ENCODE measurements at places on chromosomes 12 and 14.

DNA sequence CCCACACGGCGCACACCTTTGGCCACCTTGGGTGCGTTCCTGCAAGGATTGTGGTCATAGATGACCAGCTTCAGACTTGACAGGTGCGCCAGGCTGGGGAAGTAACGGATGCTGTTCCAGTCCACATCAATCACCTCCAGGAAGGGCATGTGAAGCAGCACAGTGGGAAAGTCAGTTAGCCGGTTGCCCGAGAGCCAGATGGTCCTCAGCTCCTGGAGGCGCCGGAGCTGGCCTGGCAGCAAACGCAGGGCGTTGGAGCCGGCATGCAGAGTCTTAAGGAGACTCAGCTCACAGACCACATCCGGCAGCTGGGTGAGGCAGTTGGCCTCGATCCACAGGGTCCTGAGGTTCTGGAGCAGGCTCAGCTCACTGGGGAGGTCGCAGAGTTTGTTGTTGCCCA lies 581 bp downstream of the LRRC10 start:
- no peak overlapping the region for H3K27ac ChIP-seq
- DNase-seq = no peak
- no peaks in the 10 kb centered on the region for H3K36me3 ChIP-seq
- H3K4me1 ChIP-seq = peaks cover 7% of the 10 kb centered on the region
- H3K27me3 ChIP-seq = peaks cover 10% of the 10 kb centered on the region

DNA sequence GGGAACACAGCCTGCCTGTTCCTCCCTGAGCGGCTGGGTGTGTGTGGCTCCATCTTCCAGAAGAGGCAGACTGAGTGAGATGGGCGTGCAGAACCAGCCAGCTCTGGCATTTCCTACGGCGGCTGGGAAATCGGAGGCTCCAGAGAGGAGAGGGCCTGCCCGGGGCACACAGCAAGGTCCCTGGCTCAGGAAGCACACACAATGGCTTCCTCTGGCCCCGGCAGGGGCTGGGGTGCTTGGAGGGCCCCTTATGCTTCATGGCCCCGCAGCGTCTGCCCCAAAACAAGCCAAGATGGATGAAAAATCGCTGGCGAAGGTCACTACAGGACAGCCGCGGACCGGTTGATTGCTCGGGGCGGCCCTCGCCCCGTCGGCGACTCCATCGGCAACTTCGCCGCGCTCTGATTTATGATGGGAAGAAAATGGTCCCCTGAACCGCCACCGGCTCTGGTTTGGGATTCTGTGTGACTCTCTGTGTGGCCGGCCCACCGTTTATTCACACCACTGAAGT lies 191.5 kb upstream of the C14orf180 start:
- H3K4me3 ChIP-seq = no peak overlapping the region
- no peaks in the 10 kb centered on the region for H3K4me1 ChIP-seq
- no peak overlapping the region for H3K27ac ChIP-seq
- peaks cover 9% of the 10 kb centered on the region for H3K36me3 ChIP-seq
- H3K27me3 ChIP-seq = peaks cover 3% of the 10 kb centered on the region

GRCh38 chr12:130832561-130833209 lies 6.4 kb downstream of the STX2 start:
- DNase-seq = peak; percentile 43
- peaks cover 48% of the 10 kb centered on the region for H3K4me1 ChIP-seq
- H3K27me3 ChIP-seq = no peaks in the 10 kb centered on the region

GRCh38 chr12:5050542-5050941 lies 6.9 kb downstream of the KCNA5 start:
- no peak overlapping the region for H3K4me3 ChIP-seq
- no peak overlapping the region for H3K27ac ChIP-seq
- no peak for DNase-seq
- H3K36me3 ChIP-seq = 0 out of 2 replicates have a peak, but pooled peaks cover under 1% of the 10 kb centered on the region
- H3K4me1 ChIP-seq = no peaks in the 10 kb centered on the region
- peaks cover 29% of the 10 kb centered on the region for H3K27me3 ChIP-seq

DNA sequence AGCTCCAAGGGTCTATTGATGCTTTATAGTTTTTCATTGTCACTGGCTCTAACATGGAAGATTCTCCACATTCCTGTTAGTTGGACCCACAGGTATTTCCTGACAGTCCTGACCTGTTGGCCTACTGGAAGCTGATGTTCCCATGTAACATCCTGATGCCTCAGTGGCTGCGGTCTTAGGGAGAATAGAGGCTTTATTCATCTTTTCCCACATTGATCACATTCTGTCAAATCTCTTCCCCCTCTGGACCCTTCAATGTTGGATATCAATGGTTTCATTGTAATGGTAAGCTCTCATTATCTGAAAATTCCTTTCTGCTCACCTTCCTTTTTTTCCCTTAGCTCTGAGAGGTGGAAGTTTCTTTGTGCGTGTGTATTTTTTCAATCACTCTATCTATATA lies 280.9 kb upstream of the TBX3 start:
- 0 out of 2 replicates have a peak, but pooled peaks cover 2% of the 10 kb centered on the region for H3K27me3 ChIP-seq
- H3K27ac ChIP-seq = no peak overlapping the region
- DNase-seq = no peak
- peaks cover 11% of the 10 kb centered on the region for H3K36me3 ChIP-seq
- no peak overlapping the region for H3K4me3 ChIP-seq

DNA sequence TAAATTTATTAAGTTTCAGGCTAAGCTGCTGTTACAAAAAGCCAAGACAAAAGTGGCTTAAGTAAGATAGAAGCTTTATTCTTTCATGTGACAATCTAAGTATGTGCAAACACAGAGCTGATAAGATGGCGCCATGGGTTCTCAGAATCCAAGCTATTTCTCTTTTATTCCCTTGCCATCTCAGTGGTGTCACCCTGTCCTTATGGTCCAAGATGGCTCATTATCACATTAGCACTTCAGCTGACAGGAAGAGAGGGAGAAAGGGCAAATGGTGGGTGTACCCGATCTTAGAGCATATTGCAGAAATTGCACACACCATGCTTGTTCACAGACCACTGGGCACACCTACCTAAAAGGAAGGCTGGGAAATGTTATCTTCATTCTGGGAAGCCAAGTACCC lies 211.7 kb downstream of the TMTC2 start:
- no peaks in the 10 kb centered on the region for H3K36me3 ChIP-seq
- H3K4me3 ChIP-seq = no peak overlapping the region
- no peaks in the 10 kb centered on the region for H3K27me3 ChIP-seq
- no peak for DNase-seq

DNA sequence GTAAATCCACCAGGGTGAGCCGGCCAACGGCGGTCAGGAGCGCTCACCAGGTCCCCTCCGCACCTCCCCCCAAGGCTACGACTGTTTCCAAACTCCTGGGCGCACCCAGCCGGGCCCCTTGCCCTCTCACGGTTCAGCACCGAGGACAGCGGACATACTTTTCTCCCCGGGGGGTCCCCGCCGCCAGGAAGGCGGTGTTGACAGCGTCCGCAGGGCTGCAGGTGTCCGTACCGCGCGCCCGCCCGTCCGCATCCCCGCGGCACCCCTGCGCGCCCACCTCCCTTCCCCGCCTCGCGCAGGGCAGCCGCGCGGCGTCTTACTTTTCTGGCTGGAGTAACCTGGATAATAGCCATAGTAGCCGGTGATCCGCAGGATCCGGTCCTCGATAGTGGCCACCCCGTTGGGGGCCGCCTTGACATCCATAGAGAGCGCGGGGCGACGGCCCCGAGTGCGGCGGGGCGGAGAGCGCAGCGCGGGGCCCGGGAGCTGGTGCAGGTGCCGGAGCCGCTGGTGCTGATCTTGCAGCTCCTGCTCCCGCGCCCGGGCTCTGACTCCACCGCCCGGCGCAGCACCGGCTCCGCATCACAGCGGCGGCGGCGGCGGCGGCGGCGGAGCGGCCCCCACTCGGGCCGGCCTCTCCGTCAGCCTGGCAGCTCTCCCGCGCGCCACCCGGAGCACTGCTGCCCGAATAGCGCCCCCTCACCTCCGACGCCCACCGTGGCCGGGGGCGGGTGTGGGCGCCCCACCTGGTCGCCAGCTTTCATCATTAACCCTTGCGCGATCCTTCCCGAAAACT lies at the start of gene SLC35F4:
Gene SLC35F4, minus strand, starts transcription at position 690 of the 796 bp plus-strand sequence.
- no peaks in the 10 kb centered on the region for H3K27me3 ChIP-seq
- no peak for DNase-seq
- H3K27ac ChIP-seq = no peak within 1 kb of the TSS
- H3K4me1 ChIP-seq = no peaks in the 10 kb centered on the region
- no peaks in the 10 kb centered on the region for H3K36me3 ChIP-seq

GRCh38 chr12:111248236-111249017 lies 120.5 kb downstream of the PHETA1 start:
- H3K4me1 ChIP-seq = no peaks in the 10 kb centered on the region
- H3K36me3 ChIP-seq = no peaks in the 10 kb centered on the region
- no peak for DNase-seq
- peaks cover 13% of the 10 kb centered on the region for H3K27me3 ChIP-seq
- H3K27ac ChIP-seq = no peak overlapping the region

DNA sequence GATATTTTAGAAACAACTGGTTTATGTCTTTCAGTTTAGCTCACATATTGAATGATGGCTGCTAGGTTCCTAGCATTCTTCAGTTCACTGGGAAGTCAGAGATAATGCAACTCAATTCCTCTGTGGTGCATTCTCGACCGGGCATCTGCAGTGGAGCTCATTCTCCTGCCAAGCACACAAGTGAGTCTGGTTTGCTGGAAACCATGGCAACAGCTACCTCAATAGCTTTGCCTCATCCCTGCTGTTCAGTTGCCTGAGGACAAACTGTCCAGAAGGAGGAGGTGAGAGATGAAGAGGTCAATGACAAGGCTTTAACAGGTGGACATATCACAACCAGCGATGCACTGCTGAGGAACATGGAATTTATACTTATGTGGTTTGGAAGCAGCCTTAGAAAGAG lies 816.9 kb downstream of the AACS start:
- H3K4me3 ChIP-seq = no peak overlapping the region
- H3K27ac ChIP-seq = no peak overlapping the region
- no peaks in the 10 kb centered on the region for H3K27me3 ChIP-seq
- DNase-seq = no peak
- H3K4me1 ChIP-seq = no peaks in the 10 kb centered on the region

- peaks cover 18% of the 10 kb centered on the region for H3K4me1 ChIP-seq
- no peak for DNase-seq
- peaks cover 10% of the 10 kb centered on the region for H3K27me3 ChIP-seq
Measured at GRCh38 chr14:93153121-93153520, 31.6 kb downstream of the MOAP1 start.

DNA sequence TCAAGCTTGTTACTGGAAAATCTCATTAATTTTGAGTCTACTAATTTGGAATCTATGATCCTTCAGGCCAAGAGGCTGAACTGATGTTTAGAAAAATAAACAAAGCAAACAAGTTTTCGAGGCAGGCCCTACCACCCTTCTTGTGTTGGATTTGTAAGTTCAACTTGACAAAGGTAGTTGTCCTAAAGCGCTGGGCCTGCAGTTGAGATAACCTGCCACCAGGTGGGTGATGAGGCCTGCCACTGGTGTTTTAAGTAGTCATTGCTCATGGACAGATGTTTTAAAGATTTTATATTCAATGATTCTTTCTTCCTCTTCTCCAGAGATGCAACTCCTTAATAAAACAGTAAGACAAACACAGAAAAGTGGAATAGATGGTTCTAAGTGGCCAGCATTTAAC lies 19.4 kb downstream of the ACVRL1 start:
- DNase-seq = no peak
- H3K36me3 ChIP-seq = no peaks in the 10 kb centered on the region
- H3K4me1 ChIP-seq = peaks cover 24% of the 10 kb centered on the region
- peaks cover 9% of the 10 kb centered on the region for H3K27me3 ChIP-seq
- no peak overlapping the region for H3K27ac ChIP-seq
- H3K4me3 ChIP-seq = no peak overlapping the region

GRCh38 chr12:31821484-31821883 lies 92.7 kb upstream of the AMN1 start:
- no peak for DNase-seq
- no peak overlapping the region for H3K4me3 ChIP-seq
- no peak overlapping the region for H3K27ac ChIP-seq
- H3K4me1 ChIP-seq = no peaks in the 10 kb centered on the region
- H3K27me3 ChIP-seq = peaks cover 8% of the 10 kb centered on the region

GRCh38 chr12:15544589-15544988 lies 222.3 kb downstream of the PTPRO start:
- peaks cover 35% of the 10 kb centered on the region for H3K4me1 ChIP-seq
- no peak overlapping the region for H3K27ac ChIP-seq
- no peaks in the 10 kb centered on the region for H3K27me3 ChIP-seq
- DNase-seq = no peak
- no peak overlapping the region for H3K4me3 ChIP-seq

GRCh38 chr12:103780093-103780440 lies 61.0 kb downstream of the NT5DC3 start:
- peak; percentile 6 for DNase-seq
- H3K4me3 ChIP-seq = no peak overlapping the region
- no peaks in the 10 kb centered on the region for H3K27me3 ChIP-seq
- H3K4me1 ChIP-seq = peaks cover 27% of the 10 kb centered on the region

DNA sequence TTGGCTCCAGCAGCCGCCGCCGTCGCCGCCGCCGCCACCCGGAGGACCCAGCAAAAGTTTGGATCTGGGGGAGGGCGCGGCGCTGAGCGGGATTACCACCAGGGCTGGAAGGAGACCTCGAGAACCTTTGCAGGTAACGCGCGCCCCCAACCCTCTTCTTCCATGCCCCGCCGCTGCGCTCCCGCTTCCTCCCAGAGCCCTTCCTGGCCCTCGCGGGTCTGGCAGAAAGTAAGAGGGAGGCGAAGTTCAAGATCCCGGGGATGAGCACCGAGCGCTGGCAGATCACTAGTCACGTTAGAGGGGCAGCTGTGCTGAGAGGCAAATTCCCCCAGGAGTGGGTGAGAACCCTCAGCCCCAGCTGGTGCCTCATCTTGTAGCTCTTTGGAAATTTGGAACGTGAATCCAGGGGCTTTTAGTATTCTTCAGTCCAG lies 3.9 kb downstream of the FLRT2 start:
- peak overlapping the region; percentile 52 for H3K27ac ChIP-seq
- no peaks in the 10 kb centered on the region for H3K36me3 ChIP-seq
- peaks cover 63% of the 10 kb centered on the region for H3K4me1 ChIP-seq
- H3K27me3 ChIP-seq = no peaks in the 10 kb centered on the region
- DNase-seq = no peak
- peak overlapping the region; percentile 92 for H3K4me3 ChIP-seq

DNA sequence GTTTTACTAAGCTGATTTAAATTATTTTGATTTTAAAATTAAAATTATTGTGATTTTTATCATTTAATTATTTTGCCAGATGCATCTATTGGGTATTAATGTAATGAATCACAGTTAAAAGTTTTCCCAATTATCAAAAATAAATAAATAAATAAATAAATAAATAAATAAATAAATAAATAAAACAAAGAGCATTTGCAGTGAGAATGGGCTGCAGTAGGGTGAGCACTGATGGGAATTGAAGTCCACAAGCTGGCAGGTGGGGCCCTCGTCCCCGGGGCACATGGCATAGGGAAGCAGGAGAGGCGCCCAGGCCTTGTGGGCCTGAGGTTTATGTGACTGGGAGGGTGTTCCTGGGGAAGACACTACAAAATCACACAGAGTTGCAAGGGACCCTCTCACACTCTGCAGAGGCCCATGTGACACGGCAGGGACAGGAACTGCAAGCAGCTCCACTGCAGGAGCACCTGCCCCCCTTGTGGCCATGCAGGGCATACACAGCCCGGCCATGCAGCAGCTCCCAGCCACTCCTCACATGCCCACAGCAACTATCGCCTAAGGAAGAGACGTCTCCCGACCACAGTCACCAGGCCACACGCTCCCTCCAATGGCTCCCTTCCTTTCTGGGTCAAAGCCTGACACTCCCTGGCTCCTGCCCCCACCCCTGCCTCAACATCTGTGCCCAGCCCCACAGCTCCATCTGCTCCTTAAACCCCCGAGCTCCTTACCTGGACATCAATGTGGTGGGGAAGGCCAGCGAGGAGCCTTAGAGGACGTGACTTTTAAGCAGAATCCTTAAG lies 256.3 kb upstream of the SFSWAP start:
- DNase-seq = no peak
- H3K36me3 ChIP-seq = peaks cover 8% of the 10 kb centered on the region
- H3K27ac ChIP-seq = no peak overlapping the region
- no peaks in the 10 kb centered on the region for H3K27me3 ChIP-seq
- H3K4me3 ChIP-seq = no peak overlapping the region

Measured in HFFc6 (cell line).